ENCODE measurements at places on chromosomes 11 and 22.

- DNase-seq: no peak
These were observed 1.2 kb downstream of the CPT1B start for GRCh38 chr22:50576806-50577696.

DNA sequence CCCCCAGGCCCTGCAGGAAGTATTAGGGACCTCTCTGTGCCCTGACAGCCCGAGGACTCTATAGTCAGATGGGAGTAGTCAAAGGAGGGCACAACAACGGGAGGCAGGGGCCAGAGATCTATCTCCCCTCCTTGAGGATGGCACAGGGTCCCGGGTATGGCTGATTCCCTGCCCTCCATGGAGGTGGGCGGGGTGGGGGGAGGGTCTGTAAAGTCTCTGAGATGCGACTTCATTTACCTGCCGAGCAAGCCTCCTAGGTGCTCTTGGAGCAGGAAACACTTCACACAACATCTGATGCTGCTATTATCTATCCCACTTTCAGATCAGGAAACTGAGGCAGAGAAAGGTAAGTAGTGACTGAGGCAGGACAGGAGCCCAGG, 769 bp upstream of the CDC42EP1 start:
- DNase-seq: no peak

GRCh38 chr11:57475191-57475590, 14.9 kb downstream of the RTN4RL2 start:
- DNase-seq: no peak

GRCh38 chr22:34105461-34106062, 185.3 kb upstream of the LARGE1 start:
- peak; percentile 4 for DNase-seq

- DNase-seq: no peak
These were observed 38.1 kb upstream of the MUC5AC start for GRCh38 chr11:1119604-1120146.

GRCh38 chr22:40014667-40015248, 20.0 kb downstream of the FAM83F start:
- DNase-seq: no peak

DNA sequence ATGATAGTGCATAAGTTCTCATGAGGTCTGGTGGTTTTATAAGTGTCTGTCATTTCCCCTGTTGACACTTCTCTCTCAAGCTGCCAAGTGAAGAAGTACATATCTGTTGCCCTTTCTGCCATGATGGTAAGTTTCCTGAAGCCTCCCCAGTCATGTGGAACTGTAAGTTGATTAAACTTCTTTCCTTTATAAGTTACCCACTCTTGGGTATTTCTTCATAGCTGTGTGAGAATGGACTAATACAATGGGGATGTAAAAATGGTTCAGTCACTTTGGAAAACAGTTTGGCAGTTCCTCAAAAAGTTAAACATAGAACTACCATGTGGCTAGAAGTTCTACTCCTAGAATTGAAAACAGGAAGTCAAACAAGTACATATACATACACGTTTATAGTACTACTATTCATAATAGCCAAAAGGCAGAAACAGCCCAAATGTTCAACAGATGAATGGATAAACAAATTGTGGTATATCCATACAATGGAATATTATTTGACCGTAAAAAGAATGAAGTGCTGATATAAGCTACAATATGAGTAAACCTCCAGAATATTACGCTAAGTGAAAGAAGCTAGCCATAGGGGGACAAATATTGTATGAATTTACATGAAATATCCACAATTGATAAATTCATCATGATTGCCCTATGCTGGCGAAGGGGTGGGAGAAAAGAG, 16.0 kb upstream of the DKK3 start:
- DNase-seq: no peak

GRCh38 chr11:38416141-38416540, 1818.1 kb upstream of the RAG2 start:
- DNase-seq: no peak

- no peak for DNase-seq
These were observed 4.9 kb upstream of the SPECC1L start for GRCh38 chr22:24265734-24266133.

DNA sequence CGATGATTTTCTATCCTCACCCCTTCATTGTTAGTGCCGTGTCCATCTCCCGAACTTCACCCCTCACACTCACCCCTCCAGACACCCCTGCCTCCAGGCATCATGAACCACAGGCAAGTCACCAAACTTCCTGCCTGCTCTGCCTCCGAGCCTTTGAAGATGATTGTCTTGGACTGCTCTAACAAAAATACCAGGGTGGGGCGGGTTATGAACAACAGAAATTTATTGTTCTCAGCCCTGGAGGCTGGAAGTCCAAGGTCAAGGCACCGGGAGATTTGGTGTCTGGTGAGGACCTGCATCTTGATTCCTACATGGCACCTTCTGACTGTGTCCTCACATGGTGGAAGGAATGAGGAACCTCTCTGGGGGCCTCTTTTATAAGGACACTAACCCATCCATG, 1508.3 kb downstream of the TBC1D22A start:
- no peak for DNase-seq

DNA sequence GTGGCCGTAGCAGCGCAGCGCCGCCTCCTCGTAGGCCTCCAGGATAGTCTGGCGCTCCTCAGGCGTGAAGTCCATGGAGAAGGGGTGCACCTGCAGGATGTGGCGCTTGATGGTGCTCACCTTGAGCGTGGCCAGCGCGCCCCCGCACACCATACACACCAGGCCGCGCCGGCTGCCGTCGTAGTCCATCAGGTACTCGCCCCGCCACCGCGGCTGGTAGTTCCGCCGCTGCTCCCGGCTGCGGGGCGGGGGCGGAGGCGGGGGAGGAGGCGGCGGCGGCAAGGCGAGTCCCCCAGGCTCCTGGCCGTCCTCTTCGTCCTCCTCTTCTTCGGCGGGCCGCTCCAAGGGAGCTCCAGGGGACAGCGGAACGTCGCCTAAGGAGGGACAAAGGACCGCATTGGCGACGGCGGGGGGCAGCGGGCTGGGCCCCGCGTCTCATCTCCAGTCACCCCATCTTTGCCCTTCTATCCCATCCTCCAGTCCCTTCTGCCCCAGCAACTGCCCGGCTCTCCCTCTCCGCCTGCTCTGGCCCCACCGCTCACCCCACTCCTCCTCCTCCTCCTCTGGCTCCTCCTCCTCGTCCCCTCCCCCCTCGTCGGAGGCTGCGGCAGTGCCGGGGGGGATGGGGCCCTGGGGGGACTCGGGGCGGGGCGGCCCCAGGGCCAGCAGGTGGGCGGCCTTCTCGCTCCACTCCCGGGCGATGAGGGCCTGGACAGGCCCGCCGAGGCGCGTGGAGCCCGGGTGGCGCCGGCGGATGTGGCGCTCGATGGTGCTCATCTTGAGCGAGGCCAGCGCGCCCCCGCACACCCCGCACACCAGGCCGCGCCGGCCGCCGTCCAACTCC, 4.9 kb downstream of the ZFTA start:
- DNase-seq: no peak
